ENCODE measurements at places on chromosomes 5 and 9. TPM values are rescaled to one million over a fixed set of nuclear protein-coding genes. Genes with fewer than 3 reads are reported as not detected.

The SOHLH1 gene
- polyA plus RNA-seq, result 0.13 TPM

The RHOBTB3 gene
- 96.9 TPM for polyA plus RNA-seq

The IER5L gene
- 4.7 TPM for polyA plus RNA-seq

The C9 gene
- 0.34 TPM for polyA plus RNA-seq

The ADAMTS16 gene
- polyA plus RNA-seq, result 7.4 TPM

The OTP gene
- polyA plus RNA-seq, result not detected

The AFF4 gene
- polyA plus RNA-seq, result 44.0 TPM

The IL13 gene
- polyA plus RNA-seq, result not detected

The PCDHA9 gene
- polyA plus RNA-seq, result not detected

The FCN2 gene
- polyA plus RNA-seq, result not detected

The MELK gene
- 8.5 TPM for polyA plus RNA-seq

The C9orf153 gene
- polyA plus RNA-seq, result 0.22 TPM

The NIPSNAP3A gene
- 61.5 TPM for polyA plus RNA-seq

The TLX3 gene
- not detected for polyA plus RNA-seq

The MLANA gene
- polyA plus RNA-seq, result 1.4 TPM

The SV2C gene
- polyA plus RNA-seq, result not detected

The GAS1 gene
- 63.8 TPM for polyA plus RNA-seq

The CD274 gene
- 1.5 TPM for polyA plus RNA-seq

The OGN gene
- polyA plus RNA-seq, result 301 TPM

The OLFML2A gene
- 175 TPM for polyA plus RNA-seq

The KCNV2 gene
- polyA plus RNA-seq, result 0.12 TPM

The RNF224 gene
- 2.1 TPM for polyA plus RNA-seq

The DIPK1B gene
- 20.4 TPM for polyA plus RNA-seq

The GDNF gene
- polyA plus RNA-seq, result 1.9 TPM

The FBN2 gene
- polyA plus RNA-seq, result 37.9 TPM

The FAM163B gene
- polyA plus RNA-seq, result not detected

The PALM2AKAP2 gene
- 30.4 TPM for polyA plus RNA-seq

The SMIM32 gene
- polyA plus RNA-seq, result not detected

The ATOSB gene
- polyA plus RNA-seq, result 12.7 TPM

The CYLC2 gene
- polyA plus RNA-seq, result not detected
